Glomerular endothelial cell (primary cell): ENCODE measurements at places on chromosomes 6 and 20. TPM values are rescaled to one million over a fixed set of nuclear protein-coding genes. Genes with fewer than 3 reads are reported as not detected.

Gene CNR1
- 0.34 TPM in 1 of 2 replicates, not detected in the other for total RNA-seq

Gene SLC22A7
- total RNA-seq, result not detected in 2 replicates

Gene TNFAIP3
- 15.8 and 31.2 TPM in 2 replicates for total RNA-seq

GRCh38 chr6:82878812-82879211, 186.8 kb downstream of the UBE3D start:
- no peak for DNase-seq

- DNase-seq, result no peak
Measured at GRCh38 chr6:16929809-16930208, 168.5 kb upstream of the ATXN1 start.

GRCh38 chr20:57998276-57998675, 230.2 kb downstream of the ANKRD60 start:
- no peak for DNase-seq

GRCh38 chr20:18839507-18840247, 26.1 kb downstream of the SCP2D1 start:
- no peak for DNase-seq
